ENCODE measurements at places on chromosomes 11 and 22.

GRCh38 chr22:28882545-28882877 is 861 bp upstream of the ZNRF3 start:
- peak; percentile 11 for DNase-seq

DNA sequence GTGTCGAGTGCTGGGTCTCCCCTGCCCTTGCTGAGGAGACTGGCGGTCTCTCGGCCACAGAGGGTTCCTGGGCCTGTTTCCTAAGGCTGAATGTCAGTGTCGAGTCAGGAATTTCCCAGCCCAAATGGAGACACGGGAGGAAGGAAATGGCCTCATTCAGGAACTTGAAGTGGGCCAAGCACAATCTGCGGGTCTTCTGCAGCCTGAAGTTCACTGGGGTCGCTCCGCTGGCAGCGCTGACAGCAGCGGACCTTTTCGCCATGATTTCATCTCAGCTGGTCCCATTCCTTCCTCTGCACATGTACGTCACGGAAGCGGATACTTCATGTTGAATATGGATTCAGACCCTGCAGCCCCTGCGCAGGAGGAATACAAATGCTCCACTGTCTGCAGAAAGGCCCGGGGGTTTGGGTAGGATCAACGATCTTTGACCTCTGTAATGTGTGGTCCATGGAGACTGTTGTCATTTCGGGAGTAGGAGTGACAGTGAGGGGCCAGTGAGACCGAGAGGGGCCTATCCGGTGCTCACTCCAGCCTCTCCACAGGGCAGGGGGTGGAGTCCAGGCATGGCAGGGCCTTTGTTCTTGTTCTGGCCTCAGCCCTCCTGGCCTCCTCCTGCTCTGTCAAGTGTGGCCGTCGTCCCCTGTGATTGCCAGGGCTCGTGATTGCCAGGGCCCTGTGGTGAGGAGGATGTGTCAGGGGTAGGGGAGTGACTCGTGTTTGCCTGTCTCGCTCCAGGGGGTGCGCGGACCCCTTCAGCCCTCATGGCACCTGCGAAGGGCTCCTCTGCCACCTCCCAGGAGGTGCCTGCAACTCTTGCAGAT is 402.3 kb downstream of the TBC1D22A start:
- no peak for DNase-seq

DNA sequence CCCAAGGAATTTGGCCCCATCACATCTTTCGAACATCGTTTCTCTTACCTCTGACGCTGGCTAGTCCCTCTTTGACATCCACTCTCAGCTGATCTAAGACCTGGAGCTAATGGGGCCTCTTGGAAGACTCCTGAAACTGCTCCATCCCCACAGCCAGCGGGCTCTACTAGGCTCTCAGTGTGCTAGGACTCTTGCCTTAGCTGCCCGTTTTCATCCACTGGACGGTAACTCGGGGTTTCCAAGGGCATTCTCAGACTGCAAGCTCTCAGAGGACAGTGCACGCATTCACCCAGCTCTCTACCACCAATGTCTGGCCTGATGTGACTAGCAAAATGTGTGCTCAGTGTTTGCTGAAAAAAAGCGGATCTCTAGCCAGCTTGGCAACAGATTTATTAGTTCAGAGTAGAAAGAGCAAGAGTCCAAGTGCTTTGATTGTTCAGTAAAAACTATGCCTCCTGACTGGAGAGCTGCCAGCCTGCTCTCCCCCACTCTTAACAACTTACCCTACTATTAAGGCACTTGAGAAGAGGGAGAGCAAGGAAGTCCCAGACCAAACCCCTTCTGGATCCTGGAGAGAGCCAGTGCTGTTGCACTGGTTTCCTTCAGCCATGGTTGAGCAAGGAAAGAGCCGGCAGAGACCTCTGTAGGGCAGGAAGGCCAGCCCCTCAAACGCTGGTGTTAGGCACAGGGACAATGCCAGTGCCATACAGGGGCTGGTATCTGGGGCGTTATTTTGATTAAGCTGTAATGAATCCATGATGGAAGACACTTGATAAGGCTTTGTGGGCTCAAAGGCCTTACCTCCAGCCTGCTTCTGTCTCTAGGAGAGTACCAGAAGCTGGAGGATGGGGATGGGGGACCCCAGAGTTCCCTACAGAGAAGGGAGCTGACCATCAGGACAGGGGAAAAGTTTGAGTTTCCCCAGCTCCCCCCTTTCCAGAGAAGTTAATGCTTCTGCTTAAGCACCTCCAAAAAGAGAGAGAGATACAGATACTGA is 9.2 kb downstream of the RELA start:
- no peak for DNase-seq

DNA sequence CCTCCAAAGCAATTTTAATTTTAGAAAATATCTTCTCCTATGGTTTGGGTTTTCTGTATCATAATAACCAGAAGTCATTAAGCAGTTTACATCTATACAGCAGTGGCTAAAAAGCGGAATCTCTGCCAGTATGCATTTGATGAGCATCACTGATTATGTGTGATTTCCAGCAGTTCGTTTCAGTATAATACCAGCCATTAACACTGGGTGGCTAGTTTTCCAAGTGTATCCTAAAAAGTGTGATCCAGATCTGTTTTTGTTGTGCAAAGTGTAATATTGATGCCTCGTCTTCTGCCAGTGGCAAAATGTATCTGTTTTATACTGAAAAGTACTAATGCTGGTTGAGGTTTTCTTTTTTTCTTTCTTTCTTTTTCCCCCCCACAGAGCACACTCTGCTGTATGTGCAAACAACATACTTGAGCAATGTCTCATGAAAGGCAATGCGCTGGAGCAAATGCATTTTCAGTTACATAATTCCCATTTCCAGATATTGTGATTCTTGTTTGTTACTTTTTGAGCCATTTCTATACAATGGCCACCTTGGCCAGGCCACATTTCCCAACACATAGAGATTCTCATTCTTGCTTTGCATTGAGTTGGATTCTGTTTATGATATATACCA is 64.2 kb downstream of the SLC36A4 start:
- no peak for DNase-seq

DNA sequence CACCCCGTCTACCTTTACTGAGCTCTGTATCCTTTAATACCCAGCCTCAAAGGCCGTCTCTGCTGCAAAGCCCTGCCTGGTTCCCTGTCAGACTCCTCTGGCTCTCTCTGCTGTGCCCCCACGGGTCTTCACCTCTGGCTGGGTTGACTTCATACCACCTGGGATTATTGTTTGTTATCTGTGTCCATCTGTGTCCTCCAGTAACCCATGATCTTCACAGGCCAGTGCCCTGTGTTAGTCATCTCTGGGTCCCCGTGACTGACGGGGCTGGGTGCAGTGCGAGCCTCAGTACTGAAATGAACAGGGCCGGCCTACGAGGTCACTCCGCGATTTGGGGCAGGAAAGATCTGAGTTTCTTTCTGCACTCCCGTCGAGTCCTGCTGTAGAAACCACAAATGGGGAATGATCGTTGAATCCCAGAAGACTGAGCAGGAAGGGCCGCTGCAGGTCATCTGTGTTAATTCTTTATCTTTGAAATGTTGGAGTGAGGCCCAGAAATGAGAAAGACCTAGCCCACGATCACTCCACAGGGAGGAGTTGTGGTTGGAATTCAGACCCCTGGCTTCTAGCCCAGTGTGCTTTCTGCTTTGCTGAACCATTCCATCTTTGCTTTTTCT is 12.3 kb upstream of the TUB start:
- no peak for DNase-seq

GRCh38 chr22:19146215-19146968 is 1.9 kb upstream of the ESS2 start:
- DNase-seq: no peak

DNA sequence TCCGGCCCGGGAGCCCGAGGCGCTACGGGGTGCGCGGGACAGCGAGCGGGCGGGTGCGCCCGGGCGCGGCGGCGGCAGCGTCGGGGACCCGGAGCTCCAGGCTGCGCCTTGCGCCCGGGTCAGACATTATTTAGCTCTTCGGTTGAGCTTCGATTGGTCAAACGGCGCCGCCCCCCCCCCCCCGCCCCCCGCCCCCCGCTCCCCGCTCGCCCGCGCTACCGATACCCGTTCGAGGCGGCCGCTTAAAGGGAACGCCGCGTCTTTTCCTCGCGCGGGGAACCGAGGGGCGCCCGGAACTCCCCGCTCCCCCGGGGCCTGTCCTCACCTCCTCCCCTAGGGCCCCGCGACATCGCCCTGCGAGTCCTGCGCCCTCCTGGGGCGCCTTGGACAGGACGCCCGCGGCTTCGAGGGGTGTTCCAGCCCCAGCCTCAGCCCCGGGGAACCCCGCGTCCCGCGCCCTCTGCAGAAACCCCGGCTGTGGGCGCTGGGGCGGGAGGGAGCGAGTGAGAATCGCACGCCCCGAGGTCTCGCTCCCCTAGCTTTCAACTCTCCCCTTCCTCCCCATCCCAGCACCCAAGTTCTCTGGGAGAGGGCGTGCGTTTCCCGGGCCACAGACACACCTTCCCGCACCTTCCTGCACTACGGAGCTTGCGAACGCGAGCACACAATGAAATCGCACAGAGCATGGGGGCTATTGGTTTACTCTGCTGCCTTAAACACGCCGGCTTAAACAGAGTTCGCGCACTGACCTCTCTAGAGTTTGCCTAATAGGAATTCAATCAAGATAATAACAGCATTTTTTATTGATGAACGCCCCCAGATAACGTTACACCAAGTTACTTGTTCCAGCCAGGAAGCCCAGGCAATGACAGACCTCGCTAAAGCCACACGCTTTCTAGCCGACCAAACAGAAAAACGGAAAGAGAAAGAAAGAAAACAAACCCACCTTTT is at the start of gene BDNF:
Gene BDNF, minus strand, starts transcription at position 105 of the 951 bp plus-strand sequence. CDS start 41,891 bp downstream, outside the sequence.
- DNase-seq: no peak

- DNase-seq: no peak
Observed at GRCh38 chr11:83092488-83093384, 21.0 kb upstream of the RAB30 start.

Data from stimulated activated CD4-positive, alpha-beta T cell treated with anti-CD3 and anti-CD28 coated beads, Interleukin-4, amount 100 ng/mL, for 24 hours (primary cell).